Activated CD4-positive, alpha-beta T cell treated with anti-CD3 and anti-CD28 coated beads for 48 hours (primary cell): ENCODE measurements at places on chromosomes 7 and 10.

- DNase-seq, result no peak
These were observed 2.8 kb downstream of the FAM20C start for GRCh38 chr7:195010-195829.

DNA sequence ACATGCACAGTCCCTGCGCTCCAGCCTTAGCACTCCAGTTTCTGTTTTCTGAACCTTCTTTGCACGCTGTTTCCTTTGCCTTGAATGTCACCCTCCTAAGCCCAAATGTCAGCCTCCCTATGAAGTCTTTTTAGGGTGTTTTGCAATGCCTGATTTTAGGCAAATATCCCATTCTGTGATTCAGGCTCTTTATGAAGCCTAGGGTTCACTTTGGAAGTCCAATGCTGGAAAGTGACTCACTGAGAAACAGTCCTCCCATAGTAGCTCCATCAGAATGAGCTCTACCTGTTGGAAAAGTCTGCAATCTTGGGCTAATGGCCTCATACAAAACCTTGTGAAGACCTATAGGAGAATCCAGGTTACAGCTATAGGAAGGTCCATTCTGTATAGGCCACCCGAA is 5.3 kb downstream of the LAMB4 start:
- no peak for DNase-seq

DNA sequence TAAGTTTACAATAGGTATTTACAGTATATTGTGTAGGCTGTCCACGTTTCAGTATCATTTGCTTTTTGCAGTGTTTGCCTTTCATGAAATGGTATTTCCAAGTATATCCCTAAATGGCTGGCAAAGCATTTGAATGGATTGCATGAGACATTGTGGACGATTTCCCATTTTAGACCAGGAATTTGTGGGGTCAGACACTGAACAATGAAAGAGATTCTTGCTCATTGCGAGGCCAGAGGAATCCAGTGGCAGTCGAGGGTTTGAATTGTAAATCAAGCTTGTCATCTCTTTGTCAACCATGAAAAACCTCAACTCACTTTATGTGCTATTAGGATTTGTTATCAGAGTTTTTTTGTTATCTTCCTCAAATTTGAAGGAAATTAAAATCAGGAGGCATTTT is 70.8 kb downstream of the CREB5 start:
- DNase-seq, result no peak

- no peak for DNase-seq
These were observed 52.3 kb upstream of the MYL10 start for GRCh38 chr7:101681170-101682007.
